Cortex of kidney (tissue), 1 donor: ENCODE measurements at places on chromosomes 13 and 19.

DNA sequence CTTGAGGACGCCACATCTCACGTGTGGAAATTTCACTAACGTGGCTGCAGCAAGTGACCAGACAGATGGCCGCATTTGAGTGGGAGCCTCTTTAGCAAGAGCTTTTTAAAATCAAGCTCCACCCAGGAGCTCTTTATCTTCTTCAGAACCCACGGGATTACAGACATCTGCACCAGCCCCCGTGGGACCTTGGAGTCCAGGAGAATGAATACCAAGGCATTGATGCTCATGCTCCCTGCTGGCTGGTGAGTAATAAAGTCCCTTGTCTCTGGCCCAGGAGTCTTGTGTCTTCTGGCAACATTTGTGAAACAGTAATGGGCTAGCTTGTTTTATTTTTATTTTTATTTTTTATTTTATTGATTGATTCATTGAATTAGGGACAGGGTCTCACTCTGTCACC lies 64.4 kb downstream of the TRPM4 start:
- no peak for DNase-seq

DNA sequence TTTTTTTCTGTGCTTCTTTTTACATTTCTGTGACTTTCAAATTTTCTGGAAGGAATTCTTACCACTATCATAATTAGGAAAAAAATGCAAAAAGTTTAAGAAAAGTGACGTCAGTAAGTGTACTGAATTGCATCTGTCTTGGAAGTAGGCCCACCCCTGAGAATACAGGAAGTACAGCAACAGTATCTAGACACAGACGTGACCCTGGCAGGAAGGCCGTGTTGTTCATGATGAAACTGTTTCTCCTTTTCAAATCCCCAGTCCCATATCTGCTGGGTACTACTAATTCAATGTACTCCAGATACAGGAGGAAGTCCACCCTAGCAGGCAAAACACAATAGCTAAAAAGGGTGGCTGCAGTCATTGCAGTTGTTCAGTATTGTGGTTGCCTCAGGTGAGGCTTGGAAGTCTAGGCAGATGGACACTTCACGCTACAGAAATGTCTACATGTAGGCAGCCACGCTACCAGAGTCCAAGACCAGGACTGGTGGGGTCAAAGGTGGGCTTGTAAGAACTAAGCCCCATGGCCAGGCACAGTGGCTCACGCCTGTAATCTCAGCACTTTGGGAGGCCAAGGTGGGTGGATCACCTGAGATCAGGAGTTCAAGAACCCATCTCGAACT lies 49.6 kb upstream of the MED4 start:
- no peak for DNase-seq

GRCh38 chr13:39330504-39330903 lies 272.5 kb downstream of the LHFPL6 start:
- no peak for DNase-seq

- no peak for DNase-seq
These were observed 16.2 kb downstream of the DPY19L3 start for GRCh38 chr19:32421589-32422361.

- DNase-seq = no peak
These were observed 134.7 kb downstream of the KCNRG start for GRCh38 chr13:50149932-50150331.

GRCh38 chr19:17762505-17763229 lies 11.4 kb downstream of the FCHO1 start:
- DNase-seq = no peak

GRCh38 chr19:10339380-10339960 lies at the start of gene ICAM3:
Gene ICAM3 (minus strand): TSS chr19:10339624. CDS start chr19:10339614, 10 bp downstream.
- no peak for DNase-seq

GRCh38 chr19:8988204-8988603 lies 22.0 kb downstream of the MUC16 start:
- no peak for DNase-seq

- DNase-seq = no peak
These were observed 34.4 kb downstream of the LYL1 start for GRCh38 chr19:13068085-13068846.

DNA sequence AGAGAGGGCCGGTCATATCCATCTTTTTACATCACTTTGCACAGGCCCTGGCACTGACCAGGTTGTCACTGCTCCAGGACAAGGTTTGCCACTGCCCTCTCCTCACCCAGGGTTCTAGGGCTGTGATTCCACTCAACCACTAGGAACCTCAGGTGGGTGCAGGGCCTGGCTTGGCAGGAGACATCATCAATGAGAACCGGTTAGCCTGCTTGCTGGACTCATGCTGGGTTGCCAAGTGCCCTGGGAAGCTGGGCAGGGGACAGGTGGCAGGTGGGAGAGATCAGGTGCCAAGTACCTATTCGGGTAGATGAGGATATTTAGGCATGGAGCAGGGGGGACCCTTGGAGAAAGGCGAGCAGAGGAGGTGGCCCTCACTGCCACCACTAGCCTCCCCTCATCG lies 4.2 kb upstream of the CERS4 start:
- no peak for DNase-seq

DNA sequence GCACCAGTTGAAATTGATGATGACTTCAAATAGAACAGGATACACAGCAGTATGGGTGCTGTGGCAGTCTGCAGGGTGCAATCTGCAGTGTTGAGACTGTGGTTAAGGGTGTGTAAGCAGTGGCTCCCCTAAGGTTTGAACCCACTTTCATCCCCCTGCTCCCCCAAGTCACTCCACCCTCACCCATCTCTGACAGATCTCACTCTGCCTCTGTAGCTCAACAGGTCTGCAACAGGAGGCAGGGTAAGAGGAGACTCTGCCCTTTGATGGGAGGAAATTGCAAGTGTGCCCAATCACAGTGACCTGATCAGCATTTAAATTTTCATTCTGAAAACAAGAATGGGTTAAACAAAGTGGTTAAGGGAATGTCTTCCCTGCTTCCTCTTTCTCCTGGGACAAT lies 92.4 kb downstream of the DCT start:
- no peak for DNase-seq

DNA sequence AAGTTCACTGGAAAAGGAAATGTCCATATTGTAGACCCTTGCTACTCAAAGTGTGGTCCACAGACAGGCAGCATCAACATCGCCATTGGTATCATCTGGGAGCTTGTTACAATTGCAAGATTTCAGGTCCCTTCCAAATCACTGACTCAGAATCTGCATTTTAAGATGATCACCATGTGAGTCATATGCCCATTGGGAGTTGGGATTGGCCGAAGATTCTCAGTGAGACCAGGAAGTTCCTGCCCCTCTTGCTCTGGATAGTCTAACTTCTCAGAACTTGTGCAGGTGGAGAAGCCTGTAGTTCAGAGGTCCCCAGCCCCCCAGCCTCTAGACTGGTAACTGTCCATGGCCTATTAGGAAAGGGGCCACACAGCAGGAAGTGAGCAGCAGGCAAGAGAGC lies 48.9 kb upstream of the URAD start:
- no peak for DNase-seq

DNA sequence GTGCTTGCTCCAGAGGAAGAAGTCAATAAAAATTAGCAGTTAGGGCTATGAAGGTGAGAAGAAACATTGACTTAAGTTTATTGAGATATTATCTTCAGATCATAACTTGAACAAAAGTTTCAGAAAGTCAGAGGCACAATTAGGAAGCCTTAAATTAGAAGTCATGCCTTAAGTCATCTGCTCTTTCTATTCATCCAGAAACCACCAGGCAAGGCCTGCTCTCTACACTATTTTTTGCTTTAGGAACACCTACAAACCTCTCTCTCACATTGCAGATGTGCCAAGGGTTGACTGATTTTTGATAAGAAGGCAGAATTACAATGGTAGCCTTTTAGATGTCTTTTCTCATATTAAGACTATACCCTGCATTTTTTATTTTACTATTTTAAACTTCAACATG lies 268.7 kb downstream of the SPRY2 start:
- no peak for DNase-seq

DNA sequence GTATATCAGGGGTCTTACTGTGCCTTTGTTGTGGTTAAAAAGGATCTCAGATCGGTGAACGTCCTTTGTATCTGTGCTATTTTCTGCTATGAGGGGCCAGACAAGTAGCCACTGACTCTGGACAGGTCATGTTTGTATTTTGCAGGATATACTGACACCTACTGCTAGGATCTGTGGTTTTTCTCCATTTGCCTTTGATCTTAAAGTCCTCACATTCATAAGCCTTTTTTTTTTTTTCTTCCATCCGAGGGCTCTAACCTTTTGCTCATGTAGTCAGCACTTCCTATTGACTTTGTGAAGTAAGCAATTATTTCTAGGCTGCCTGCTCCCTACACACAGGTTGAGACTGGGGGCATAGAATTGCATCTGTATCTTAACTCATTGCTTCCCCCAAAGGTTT lies 106.2 kb downstream of the SLITRK5 start:
- no peak for DNase-seq

GRCh38 chr13:91323349-91323748 lies 24.1 kb upstream of the MIR17HG start:
- no peak for DNase-seq

DNA sequence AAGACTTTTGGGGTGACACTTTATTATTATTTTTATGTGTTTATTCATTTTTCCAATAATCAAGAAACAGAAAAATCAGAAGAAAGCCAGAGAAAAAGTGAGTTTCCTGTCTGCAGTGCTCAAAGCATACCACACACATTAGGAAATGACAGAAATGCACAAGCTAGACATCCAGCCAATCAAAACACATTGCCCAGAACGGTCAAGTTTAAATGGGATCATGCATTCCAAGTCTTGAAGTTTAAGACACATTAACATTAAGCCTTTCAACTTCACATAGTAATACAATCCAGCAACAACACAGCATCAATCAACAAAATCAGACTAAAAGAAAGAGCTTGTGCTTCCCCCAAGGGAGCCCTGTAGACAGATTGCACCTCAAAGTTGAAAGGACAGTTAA lies 28.7 kb upstream of the MEDAG start:
- DNase-seq = no peak

DNA sequence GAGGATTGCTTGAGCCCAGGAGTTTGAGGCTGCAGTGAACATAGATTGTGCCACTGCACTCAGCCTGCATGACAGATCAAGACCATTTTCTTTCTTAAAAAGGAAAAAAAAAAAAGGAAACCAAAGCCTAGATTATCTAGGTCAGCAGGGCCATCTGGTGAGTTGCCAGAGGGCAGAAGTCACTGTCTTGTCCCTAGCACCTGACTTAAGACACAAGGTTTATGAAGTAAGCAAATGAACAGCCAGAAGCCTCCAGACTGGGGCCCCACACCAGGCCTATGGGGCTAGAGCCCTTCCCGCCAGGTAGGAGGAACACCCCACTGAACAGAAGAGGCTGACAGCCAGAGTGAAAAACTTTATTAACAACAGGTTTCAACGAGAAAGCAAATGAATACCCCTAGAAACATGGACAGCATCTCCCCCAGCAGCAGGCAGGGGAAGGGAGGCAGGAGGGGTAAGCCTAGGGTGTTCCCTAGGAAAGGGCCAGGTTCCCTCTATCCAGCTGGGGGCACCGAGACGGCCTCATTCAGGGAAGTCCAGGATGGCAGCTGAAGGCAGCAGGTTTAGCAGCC lies 1.2 kb downstream of the WDR83 start:
- DNase-seq = no peak

DNA sequence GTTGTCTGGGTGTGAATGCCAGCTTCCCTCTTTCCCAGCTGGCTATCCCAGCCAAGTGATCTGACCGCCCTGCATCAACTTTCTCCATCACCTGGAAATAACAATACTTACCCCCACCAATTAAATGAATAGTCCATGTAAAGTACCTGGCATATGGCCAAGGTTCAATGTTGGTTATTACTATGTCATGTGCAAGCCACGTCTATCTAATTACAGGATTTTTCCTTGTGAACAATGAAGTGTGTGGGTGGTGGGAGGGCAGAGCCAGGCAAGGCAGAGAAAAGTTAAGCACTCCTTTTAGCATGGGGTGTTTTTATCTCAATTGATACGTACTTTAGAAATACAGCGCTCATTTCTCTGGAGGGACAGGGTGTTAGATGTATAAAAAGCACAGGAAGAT lies 121.1 kb downstream of the NHLRC3 start:
- DNase-seq = no peak

- DNase-seq = no peak
These were observed 373.2 kb downstream of the LMO7 start for GRCh38 chr13:76009267-76009890.

- no peak for DNase-seq
These were observed 24.2 kb downstream of the C19orf12 start for GRCh38 chr19:29690842-29691241.
